ENCODE measurements at places on chromosomes 5 and 9.

- DNase-seq, result peak; percentile 43
Measured at GRCh38 chr5:76715736-76716455, at the start of gene F2R. Gene F2R, plus strand, starts transcription at chr5:76716126. Its CDS starts 182 bp downstream, at chr5:76716308.

DNA sequence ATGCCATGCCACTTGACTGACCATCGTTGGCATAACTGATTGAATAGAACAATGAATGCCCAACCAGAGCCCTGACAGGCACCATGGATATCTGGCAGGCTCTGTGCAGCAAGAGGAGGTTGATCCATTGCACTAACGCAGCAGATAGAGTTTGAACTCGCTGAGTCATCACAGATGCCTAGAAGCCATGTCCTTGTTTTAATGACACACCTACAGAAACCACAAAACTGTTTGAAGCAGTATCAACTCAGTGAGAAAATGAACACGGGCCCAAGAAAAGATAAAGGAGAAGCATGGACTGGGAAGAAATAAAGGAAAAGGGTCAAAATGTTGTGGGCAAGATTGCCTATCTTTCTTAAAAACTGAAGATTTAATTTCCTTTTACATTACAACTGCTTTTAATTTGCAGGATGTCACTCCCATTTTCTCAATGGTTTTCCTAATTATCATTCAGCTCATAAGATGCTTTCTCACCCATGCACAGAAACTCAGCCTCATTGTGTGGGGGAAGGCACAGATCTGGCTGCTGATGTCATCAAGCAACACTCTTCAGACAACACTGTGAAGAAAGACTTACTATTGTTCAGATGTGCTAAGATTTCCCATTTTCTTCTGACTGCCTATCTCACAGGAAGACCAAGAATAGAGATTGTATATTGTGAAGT is 129.0 kb downstream of the PIK3R1 start:
- no peak for DNase-seq

DNA sequence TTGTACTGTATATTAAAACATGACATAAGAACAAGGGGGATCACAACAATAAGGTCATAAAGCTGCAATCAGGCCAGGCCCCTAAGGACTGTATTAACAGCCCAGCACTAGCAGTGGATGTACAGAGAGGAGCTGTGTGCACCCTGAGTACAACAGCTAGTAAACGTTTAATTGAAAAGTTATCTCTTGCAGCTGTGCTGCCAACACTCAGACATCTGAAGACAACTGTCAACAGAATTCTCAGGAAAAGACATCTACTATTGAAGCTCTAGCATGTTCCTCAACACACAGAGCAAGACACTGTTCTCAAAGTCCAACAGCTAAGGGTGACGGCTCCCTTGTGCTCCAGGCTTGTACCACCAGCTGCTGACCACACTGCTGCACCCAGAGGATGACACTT is 199.6 kb downstream of the DCP2 start:
- no peak for DNase-seq

GRCh38 chr5:173232499-173233346 is 2.3 kb downstream of the NKX2-5 start:
- DNase-seq, result no peak

DNA sequence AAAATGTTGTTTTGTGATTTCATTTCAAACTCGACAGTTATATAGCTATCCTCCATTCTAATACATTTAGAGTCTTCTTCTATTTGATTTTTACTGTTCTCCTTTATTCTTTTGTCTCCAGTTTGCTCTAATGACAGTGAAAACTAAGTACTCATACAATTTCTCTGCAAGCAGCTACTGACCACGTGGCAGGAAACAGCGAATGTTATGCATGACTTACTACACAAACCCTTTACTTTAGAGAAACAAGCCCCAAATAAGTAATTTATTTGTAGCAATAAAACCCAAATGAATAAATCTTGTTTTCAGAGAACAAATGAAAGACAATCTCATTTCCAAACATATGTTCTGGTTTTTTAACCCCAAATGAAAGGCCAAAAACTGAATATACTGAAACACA is 41.9 kb downstream of the CDH6 start:
- no peak for DNase-seq

DNA sequence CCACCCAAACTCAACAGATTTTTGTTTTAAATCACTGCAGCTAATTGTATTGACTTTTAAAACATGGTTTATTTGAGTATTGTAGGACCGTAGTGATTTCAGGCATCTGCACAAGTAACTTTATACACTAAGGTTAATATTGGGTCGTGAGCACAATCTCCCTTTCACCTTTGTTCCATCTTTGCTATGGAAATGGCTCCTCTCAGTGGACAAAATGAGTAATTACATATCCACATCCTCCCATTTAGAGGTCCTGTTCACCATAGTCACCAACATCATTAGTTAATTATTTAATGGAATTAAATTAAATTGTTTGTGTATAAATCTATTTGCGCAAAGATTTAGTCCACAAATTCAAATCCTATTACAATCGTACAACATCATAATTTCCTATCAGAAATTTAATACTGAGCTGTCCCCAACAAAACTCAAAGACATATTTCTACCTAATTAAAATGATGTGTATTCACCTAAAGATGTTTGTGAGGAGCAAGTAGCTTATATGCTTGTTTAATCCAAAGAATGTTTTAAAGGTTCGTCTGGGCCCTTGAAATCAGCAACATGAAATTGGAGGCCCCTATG is 173.0 kb upstream of the DAPK1 start:
- no peak for DNase-seq

DNA sequence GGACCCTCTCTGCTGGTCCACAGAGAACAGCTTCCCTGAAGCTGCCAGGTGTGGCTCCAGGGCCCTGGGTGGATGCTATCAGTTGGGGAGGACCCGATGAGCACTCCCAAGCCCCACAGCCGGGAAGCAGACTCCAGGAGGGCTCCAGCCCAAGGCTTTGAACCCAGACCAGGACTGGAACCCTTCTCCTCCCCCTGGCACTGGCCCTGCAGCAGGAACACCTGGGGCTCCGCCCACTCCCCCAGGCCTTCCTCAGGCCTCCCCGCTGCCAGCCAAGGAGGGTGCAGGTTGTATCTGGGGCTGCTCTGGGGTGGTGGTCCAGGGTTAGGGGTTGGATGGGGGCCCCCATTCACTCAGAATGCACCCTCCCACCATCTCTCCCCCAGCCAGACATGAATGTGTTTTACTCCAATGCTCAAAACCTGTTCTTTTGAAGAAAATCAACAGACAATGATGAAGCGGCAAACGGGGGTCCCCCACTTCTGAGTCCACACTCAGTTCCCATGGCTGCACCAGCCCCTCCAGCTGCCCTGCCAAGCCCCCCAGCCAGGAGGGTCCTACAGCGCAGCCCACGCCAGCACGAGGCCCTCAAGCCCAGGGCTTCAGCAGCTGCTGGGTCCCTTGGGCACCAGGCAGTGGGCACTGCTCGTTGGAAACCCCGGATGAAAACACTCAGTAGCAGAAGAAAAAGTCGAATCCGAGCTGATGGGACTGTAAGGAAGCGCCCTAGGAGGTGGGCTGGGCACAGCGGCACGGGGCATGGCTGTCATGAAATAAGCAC is 23.2 kb downstream of the CCDC187 start:
- no peak for DNase-seq

DNA sequence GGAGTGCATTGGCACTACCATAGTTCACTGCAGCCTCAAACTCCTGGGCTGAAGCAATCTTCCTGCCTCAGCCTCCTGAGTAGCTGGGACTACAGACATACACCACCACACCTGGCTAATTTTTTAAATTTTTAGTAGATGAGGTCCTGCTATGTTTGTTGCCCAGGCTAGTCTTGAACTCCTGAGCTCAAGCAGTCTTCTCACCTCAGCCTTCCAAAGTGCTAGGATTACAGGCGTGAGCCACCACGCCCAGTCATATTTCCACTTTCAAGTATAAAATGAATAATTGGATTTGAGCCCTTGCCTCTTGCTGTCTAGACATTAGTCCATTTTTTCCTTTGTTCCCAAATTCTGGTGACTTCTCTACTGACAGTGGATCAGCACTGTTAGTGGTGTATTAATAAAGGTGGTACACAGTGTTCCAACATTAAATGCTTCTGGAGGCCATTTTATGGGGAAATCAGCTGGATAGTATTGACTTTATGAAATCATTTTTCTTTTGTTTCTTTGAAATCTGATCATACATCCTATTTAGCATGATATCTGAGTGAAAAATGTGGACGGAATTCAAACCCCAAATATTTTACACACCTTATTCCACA is 15.9 kb downstream of the ATP6V0E1 start:
- no peak for DNase-seq

GRCh38 chr5:153421676-153422075 is 68.8 kb upstream of the GRIA1 start:
- DNase-seq, result no peak

- DNase-seq, result no peak
Measured at GRCh38 chr9:2761424-2761823, 44.1 kb downstream of the KCNV2 start.

GRCh38 chr9:138040446-138041430 is 163.2 kb downstream of the CACNA1B start:
- DNase-seq, result no peak

GRCh38 chr5:72302171-72302570 is 17.9 kb downstream of the MRPS27 start:
- no peak for DNase-seq

DNA sequence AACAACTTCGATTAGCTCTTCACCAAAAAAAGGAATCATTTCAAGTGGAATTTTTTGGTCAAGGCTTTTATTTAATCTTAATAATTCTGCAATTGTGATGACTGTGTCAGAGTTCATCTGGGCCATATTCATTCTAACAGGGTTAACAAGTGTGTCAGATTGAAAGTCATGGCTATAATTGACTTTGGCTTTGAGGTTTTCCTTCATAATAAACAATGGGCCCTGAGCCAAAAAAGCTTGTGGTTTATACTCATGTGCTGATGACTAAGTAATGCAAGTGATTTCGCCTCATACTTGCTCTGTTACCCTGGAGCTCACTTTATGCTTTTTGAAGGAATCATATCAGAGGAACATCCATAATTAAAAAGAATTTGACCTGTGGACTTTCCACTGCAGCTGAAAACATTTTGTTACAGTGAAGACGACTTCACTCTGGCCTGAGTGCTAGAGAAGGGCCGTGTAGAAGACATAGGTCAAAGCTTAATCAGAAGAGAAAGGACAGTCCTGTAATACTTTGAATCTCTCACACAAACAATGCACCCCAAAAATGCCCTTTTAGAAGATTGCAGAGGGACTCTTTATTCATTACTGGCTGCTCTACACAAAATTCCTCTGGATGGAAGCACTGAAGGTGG is 101.7 kb downstream of the GDNF start:
- no peak for DNase-seq

GRCh38 chr5:78912085-78912771 is 72.9 kb downstream of the ARSB start:
- no peak for DNase-seq

- DNase-seq, result no peak
Measured at GRCh38 chr9:111965566-111966019, 69.0 kb downstream of the UGCG start.

GRCh38 chr9:14097666-14098415 is 216.1 kb downstream of the NFIB start:
- DNase-seq, result no peak

GRCh38 chr5:122705851-122706250 is 69.0 kb upstream of the SNX2 start:
- no peak for DNase-seq

DNA sequence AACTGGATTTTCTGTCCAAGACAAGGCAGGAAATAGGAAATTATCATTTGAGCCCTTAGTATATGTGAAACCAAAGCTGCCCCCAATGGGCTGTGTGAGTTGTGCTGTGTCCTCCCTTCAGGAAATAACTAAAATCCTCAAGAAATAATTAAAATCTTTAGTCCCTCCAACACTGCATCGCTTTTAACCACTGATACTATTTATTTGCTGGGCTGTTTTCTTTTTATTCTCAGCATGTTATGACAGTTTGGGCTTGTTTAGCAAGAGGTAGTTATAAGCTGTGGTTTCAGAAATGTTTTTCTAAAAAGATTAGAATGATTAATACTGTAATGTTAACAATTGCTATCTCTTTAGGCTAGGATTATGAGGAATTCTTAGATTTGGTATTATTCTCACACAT is 187.0 kb upstream of the KCNN2 start:
- no peak for DNase-seq

DNA sequence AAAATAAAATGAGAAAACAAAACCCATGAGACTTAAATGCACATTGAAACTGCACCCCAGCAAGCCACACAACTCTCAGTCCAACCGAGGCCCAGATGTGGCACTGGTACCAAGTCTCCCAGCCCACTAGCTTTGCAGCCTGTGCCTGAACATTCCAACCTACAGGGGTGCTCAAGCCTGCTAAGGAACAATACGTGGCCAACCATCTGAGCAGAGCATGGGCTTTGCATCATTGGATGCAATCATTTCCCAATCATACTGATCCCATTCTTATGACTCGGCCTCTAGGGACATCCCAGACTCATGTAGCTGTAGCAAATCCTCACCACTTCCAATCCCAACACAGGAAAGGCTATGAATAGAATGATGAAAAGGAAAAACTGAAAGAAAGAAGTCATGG is 297.2 kb downstream of the SPOCK1 start:
- no peak for DNase-seq

DNA sequence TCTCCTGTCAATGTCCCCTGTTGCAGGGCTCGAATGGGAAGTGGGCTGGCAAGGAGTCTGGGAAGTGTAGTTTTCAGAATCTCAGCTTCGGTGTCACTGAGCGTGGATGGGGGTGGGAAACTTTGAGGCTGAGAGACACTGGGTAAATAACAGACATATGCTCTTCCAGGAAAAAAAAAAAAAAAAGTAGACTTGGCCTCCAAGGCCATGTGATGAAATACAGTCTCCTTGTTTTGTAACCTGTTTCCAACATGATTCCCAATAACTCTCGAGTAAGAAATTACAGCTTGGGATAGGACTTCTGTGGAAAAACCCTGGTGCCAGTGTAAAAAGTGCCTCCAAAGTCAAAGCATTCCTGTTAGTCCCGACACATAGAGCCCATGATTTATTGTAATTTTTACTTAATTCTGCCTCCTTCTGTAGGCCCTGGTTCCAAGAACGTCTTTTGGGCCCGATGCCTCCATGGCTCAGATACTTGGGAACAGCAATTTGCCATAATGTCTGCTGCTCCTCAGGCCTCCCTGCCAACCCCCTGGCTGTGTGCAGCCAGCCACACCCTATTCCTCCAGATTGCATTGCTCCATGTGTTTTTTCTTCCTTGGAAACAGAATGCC is 119.5 kb upstream of the TNC start:
- no peak for DNase-seq

DNA sequence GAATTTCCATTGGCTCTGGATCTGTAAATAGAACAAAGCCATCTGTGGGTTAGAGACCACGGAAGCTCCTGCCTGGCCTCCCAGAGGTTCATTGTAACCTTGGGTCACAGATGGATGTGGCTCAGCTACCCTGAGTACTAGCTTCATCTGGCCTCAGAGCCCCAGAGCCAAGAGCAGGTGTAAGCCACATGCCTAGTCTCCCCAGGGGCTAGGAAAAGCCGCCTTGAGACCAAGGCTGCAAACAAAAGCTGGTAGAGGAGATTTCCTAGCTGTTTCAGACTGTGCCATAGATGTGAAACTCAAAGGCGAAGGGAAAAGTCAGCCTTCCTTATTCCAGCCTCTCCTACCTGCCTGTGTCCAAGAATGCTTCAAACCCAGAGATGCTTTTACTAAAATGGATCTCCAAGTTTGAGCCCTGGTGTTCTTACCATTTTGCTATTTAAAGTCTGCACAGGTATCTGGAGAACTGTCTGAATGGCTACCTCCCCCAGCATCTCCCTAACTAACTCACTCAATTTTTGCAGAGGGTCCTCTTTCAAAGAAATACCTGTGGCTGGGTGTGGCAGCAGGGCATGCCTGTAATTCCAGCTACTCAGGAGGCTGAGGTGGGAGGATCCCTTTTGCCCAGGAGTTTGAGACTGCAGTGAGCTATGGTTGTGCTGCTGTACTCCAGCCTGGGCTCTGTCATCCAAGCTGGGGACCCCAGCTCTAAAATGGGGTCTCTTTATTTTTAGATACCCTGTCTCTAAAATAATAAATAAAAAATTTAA is 42.3 kb upstream of the MAP1B start:
- no peak for DNase-seq

Measured in T-cell (primary cell).